ENCODE measurements at places on chromosomes 3 and 15.

DNA sequence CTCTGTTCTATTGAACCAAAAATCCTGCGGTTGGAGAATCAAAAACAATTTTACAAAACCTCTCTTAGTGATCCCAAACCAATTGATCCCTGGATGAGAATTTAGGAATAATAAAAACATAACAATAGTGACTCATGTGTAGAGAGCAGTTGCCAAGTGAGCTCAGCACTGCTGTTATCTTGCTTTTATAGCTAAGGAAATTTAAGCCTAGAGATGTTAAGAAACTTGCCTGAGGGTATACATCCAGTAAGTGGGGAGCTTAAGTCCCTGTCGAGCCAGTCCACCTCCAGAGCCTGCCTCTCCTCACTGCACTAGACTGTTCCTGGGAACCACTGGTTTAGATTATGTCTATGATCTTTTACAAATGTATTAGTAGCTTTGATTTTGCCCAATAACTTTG is 358.4 kb upstream of the LMCD1 start:
- no peak for DNase-seq

DNA sequence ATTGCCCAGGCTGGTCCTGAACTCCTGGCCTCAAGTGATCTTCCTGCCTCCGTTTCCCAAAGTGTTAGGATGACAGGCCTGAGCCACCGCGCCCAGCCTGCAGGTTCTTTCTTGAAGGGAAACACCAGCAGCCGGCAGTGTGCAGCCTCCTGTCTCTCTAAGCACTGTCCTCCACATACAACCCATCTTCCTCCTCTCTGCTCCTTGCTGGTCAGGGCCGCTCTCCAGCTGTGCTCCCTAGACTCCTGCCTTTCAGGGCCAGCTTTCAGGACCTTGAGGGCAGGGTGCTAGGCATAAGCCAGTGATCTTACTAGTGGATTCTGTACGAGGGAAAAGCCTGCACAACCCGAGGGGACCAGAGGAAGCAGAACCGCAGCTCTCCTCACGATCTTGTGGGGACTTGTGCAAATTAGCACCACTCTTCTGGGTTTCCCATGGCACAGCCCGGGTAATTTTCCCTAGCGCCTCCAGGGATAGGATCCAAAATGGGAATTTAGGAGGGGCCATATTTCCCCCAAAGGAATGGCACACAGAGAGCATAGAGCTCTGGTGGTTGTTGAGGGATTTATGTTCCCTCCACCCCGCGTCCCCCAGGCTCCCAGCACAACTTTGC is 18.2 kb upstream of the CORO2B start:
- DNase-seq: no peak

DNA sequence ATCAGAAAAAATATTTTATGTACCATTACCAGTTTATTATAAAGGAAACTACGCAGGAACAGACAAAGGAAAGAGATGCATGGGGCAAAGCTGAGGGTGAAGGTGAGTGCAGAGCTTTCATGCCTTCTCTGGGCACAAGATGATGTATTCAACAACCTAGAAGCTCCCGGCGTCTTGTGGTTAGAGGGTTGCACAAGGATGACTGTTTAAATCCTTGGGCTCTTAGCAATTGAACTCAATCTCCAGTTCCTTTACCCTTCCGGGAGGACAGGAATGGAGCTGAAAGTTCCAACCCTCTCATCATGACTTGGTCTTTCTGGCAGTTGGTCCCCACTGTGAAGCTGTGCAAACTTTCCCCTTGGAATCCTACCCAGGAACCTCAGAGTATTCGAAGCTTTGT is 542.0 kb downstream of the EPHA3 start:
- DNase-seq: no peak

GRCh38 chr3:166248784-166249183 is 411.6 kb upstream of the BCHE start:
- DNase-seq: no peak

DNA sequence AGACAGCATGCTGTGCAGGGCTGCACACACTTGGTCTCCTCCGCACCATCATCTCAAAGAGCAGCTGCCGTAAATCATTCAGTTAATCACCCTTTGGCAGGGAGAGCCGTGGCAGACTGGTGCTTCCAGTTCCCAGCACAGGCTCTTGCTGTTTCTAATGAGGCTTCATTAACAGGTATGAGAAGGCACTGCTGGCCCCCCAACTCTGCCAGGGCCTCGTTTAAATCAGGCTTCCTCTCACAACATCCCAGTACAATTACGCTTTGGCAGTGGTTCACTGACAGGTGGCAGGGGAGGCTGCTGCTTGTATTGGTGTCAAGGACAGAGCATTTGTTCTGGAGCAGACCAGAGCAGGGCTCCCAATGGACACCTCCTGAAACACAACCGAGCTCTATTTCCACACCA is 77.1 kb downstream of the BFSP2 start:
- no peak for DNase-seq

DNA sequence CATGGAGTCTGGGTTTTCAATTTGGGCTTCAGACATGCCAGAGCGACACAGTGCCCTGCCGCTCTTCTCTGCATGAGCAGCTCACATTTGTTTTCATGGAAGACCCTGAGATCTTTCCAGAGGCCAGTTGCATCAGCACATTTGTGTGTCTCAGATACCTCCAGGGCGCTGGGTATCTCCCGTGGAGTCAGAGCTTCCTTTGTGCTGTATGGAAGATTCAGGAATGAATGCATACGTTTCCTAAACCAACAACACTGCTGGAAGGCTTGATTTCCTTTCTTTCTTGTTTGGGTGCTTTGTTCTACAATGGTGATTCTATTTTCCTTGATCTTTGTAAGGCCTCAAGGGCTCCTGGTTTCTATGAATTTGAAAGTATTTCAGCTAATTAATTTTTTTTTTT is 106.5 kb downstream of the CACNA2D3 start:
- no peak for DNase-seq

DNA sequence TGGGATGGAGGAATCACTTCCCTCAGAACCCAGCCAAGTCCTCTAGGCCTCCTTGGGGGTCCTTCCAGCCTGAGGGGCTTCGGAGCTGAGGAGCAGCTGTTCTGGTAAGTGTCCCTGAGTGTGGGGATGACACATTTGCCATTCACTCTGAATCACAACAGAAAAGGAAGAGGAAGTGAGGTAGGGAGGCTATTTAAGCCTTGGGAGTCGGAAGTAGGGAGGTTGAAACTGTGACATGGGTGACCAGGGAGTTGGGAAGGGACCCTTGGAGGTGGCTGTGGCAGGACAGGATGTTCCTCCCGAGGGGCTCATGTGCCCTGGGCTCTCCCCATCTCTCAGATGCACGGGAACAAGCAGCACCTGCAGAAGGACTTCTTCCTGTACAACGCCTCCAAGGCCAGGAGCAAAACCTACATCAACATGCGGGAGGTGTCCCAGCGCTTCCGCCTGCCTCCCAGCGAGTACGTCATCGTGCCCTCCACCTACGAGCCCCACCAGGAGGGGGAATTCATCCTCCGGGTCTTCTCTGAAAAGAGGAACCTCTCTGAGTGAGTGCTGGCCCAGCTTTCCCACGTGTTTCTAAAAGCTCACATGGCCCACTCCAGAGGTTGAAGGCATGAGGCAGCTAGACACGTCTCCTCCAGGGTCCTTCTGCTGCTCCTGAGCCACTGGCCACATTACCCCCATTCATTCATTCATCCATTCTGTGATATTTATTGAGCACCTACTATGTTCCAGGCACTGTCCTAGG is 43.3 kb downstream of the CAPN3 start:
- no peak for DNase-seq

DNA sequence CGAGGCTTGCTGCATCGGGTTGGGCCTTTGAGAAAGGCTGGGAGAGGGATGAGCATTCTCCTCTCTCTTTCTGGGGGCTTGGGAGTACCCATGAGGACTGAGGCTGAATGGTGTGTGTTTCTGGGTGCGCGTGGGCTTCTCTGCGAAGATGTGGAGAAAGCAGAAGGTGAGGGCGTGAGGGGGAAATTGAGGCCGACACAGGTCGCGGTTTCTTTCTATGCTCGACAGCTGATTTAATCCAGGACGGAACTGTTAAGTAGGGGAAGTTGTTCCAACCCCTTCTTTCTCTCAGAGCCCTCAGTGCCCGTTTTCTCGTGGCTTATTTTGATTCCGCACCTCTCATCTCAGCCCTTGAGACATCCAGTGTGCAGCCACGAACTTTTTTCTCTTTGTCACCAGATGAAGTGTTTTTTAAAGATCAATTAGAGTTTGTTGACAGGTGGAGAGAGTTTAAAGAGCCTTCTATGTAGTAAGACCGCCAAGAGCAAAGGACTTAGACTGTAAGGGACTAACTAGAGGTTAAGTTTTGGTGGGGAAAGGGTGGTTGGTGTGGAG is 711 bp downstream of the STARD9 start:
- no peak for DNase-seq
